ENCODE measurements at places on chromosomes 1 and 21.

- no peak for DNase-seq
Observed at GRCh38 chr1:41629141-41629540, 144.7 kb upstream of the EDN2 start.

DNA sequence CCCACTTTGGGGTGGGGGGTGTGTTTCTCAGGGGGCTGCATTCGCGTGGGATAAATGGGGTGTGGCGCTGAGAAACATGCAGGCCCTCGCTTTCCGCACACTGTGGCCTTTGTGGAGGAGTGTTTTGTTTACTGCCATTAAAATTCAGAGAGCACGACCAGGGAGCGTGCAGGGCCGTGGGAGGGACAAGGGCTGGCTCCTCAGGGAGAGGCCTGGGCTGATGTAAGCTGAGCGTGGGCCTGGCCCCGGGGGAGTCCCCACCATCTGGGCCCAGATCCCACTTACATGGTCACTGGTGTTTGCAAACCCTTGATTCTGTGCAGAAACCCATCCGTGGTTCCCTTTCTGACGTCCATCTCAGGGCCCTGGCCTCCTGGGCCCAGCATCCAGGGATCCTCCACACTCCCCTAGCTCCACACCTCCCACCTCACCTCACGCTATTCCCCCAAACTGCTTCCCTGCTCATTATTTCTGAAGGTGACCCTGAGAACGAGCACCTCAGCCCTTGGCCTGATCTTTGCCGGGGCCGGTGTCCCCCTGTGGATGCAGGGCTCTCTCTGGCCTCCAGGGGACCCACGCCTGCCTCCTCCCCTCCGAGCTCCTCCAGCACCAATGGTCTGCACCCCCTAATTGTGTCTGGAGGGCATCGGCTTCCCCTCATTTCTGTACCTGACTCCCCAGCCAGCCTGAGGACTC lies 92.5 kb upstream of the SIM2 start:
- DNase-seq: peak; percentile 49

- no peak for DNase-seq
Observed at GRCh38 chr1:5374192-5374591, 618.0 kb downstream of the NPHP4 start.

DNA sequence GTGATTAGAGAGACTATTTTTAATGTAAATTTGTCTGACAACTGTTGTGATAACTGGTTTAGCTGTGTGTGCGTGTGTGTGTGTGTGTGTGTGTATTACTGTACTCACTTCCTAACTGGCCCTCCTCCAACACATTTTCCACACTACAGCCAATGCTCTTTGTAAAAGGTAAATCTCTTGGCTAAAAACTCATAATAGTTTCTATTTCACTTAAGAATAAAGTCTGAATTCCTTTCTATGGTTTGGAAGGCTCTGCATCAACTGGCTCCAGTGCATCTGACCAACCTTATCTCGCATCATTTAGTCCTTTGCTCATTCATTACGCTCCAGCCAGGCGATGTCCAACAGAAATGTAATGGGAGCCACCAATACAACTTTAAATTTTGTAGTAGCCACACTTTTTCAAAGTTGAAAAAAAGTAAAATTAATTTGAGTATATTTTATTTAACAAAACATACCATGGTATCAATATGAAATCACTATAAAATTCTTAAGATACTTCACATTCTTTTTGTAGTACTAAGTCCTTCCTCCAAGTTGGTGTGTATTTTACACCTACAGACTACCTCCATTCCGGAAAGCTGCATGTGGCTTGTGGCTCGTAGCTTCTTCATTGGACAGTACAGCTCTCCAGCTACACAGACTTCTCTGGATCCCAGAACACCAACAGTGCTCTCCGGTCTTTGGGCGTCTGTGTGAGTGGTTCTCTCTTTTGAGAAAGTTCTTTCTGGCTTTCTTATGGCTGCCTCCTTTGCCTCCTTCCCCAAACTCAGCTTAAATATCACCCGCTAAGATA lies 68.9 kb downstream of the NRIP1 start:
- DNase-seq: no peak

- no peak for DNase-seq
Observed at GRCh38 chr1:11052839-11053757, 6.1 kb upstream of the MASP2 start.

DNA sequence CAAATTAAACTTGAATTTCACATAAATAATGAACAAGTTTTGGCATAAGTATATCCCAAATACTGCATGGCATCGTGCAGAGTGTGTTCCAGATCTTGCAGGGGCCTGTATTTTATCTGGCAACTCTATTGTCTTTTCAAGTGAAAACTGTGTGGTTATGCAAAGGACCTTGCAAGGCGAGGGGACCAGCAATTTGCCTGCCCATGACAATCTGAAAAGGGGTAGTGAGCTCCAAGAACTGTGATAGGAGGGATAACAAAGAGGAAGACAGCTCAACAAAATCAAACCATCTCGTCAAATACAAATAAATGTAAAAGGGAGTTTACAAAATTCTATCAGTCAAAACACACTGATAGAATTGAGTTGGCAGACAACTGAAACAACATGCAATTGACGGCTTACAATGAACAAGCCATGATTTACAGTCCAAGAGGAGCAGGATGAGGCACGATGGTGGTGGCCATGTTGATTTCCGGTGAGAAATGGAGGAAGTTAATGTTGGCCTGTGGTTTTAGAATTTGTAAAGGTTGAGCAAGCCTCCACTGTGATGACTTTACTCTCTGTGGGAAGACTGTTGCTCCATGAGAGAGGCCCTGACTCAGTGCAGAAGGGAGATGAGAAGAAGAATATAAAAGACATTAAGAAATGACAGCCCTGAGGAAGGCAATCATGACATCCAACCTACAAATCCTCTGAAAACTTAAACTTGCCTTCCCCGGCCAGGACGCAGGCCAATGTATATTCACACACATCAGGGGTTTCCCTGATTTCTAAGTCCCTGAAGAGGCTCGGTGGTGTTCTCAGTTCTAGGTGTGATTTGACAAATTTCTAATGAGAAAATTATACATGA lies 132.2 kb downstream of the ADSS2 start:
- DNase-seq: no peak

Measured in iPS-NIHi11 (cell line).